H1 (cell line): ENCODE measurements at places on chromosomes 1 and 21.

GRCh38 chr1:44801491-44802305 is 1.5 kb downstream of the PLK3 start:
- H3K4me1 ChIP-seq: no peaks in the 10 kb centered on the region
- peaks cover 5% of the 10 kb centered on the region; the same call in 1 of the 2 replicates for H3K27me3 ChIP-seq
- H3K4me3 ChIP-seq: no peak overlapping the region
- DNase-seq: no peak
- peaks cover 11% of the 10 kb centered on the region; the same call in 1 of the 2 replicates for H3K36me3 ChIP-seq

DNA sequence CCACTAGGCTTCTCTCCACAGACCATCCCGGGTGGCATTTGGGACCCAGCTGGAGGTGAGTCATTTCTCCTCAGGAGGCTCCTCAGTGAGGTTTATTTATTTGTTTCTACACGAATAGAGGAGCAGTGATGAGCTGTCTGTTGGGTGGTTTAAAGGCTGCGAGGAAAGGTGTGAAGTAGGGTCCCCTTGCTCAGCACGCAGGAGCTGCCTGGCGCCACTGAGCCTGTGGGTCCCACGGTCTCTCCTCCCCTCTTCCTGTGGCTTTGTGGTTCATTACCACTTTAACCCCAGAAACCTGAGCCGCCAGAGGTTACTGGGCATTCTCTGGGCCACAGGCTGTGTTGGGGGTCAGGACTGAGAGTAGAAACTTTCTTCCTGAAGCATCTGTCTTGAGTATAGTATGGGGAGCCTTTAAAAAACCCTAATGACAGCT is 39.9 kb downstream of the IL6R start:
- DNase-seq: no peak
- H3K4me3 ChIP-seq: no peak overlapping the region
- H3K27ac ChIP-seq: no peak overlapping the region
- no peaks in the 10 kb centered on the region; the same call in 1 of the 2 replicates for H3K27me3 ChIP-seq

- no peaks in the 10 kb centered on the region for H3K4me1 ChIP-seq
- no peaks in the 10 kb centered on the region for H3K27me3 ChIP-seq
- no peak overlapping the region for H3K27ac ChIP-seq
Measured at GRCh38 chr21:38775733-38776132, 30.0 kb upstream of the ETS2 start.

DNA sequence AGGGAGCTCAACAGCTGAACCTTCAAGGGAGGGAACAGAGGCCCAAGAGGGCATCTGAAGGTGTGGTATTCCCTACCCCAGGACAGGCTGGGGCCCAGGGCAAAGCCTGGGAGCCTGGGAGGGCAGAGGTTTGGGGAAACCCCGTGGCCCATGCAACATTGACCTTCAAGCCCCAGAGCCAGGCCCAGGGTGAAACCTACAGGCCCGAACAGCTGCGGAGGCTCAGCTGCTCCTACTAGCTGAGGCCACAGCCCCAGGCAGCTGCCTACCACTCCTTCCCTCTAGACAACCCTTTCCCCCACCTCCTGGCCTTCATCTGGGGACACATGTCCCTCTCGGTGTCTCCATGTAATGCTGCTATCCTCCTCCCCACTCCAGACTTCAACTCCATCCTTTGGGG is 3.2 kb downstream of the LAD1 start:
- H3K27ac ChIP-seq: no peak overlapping the region
- DNase-seq: no peak
- H3K4me1 ChIP-seq: peaks cover 10% of the 10 kb centered on the region
- no peaks in the 10 kb centered on the region for H3K36me3 ChIP-seq
- no peak overlapping the region for H3K4me3 ChIP-seq

DNA sequence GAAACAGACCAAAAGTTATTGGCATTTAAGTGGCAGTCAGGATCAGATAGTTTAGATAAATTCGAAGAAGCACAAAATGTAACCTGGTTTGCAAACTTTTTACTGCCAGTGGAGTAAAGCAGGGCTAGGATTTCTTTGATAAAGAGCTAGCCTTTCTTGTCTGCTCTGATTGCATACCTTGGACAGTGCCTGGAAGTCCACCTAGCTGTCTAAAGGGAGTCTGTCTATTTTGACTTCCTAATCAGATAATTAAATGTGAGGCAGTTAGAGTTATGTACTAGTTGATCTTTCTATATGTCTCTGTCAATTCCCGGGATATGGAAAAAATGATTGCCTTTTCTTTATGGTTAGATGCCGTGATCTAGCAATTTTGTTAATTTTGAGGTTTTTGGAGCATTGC is 4.1 kb downstream of the GPSM2 start:
- peaks cover 3% of the 10 kb centered on the region; the same call in 1 of the 2 replicates for H3K27me3 ChIP-seq
- H3K27ac ChIP-seq: no peak overlapping the region
- no peaks in the 10 kb centered on the region for H3K36me3 ChIP-seq
- no peaks in the 10 kb centered on the region for H3K4me1 ChIP-seq
- H3K4me3 ChIP-seq: no peak overlapping the region
- DNase-seq: no peak

GRCh38 chr1:3518256-3518655 is 63.8 kb downstream of the ARHGEF16 start:
- H3K4me3 ChIP-seq: no peak overlapping the region
- no peaks in the 10 kb centered on the region for H3K27me3 ChIP-seq
- no peaks in the 10 kb centered on the region for H3K36me3 ChIP-seq

DNA sequence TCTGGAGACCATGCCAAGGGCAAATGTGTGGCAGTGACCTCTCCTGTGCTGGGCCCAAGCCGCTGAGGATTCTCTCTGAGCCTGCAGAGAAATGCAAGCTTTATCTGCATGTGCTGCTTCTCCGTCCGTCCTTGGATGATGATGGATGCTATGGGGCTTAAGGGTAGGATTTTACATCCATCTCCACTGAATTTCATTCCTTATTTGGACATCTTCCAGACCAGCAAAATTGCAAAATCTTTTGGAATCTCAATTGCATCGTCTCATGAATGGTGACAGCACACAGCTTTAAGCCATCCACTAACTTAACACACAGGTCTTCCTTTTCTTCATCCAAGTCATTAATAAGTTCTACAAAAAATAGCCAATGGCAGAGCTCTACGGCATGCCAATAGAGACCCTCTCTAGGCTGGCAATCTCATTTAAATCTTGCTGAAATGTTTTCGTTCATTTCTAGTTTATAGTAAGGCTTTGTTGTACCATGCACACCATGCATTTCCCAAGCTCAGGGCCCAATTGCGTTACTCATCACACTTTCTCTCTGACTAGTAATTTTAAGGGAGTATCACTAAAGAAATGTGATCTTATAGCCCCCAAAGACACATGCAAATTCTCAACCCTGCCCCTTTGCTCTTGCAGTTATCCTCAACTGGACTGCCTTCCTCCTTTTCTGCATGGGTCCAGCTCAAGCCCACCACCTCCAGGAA is 11.1 kb downstream of the BATF3 start:
- no peaks in the 10 kb centered on the region for H3K27me3 ChIP-seq
- H3K27ac ChIP-seq: no peak overlapping the region
- H3K4me1 ChIP-seq: peaks cover 9% of the 10 kb centered on the region

GRCh38 chr1:210378736-210379135 is 50.0 kb downstream of the HHAT start:
- DNase-seq: no peak
- no peaks in the 10 kb centered on the region for H3K4me1 ChIP-seq
- H3K27me3 ChIP-seq: no peaks in the 10 kb centered on the region
- H3K4me3 ChIP-seq: no peak overlapping the region
- no peaks in the 10 kb centered on the region for H3K36me3 ChIP-seq

GRCh38 chr1:234188454-234188792 is 184.8 kb upstream of the COA6 start:
- H3K36me3 ChIP-seq: no peaks in the 10 kb centered on the region
- H3K4me3 ChIP-seq: no peak overlapping the region

- H3K27me3 ChIP-seq: no peaks in the 10 kb centered on the region
- no peak overlapping the region for H3K4me3 ChIP-seq
- DNase-seq: no peak
- no peaks in the 10 kb centered on the region for H3K4me1 ChIP-seq
Measured at GRCh38 chr1:209870151-209870831, 42.5 kb downstream of the UTP25 start.

GRCh38 chr1:219954736-219955421 is 26.5 kb upstream of the SLC30A10 start:
- no peaks in the 10 kb centered on the region for H3K36me3 ChIP-seq
- DNase-seq: no peak
- H3K27me3 ChIP-seq: no peaks in the 10 kb centered on the region
- H3K27ac ChIP-seq: no peak overlapping the region
- no peak overlapping the region for H3K4me3 ChIP-seq
- no peaks in the 10 kb centered on the region for H3K4me1 ChIP-seq
